ENCODE measurements at places on chromosomes 1 and 21.
A peak's percentile ranks its signal among the peaks of the same experiment; 100 is the strongest.

DNA sequence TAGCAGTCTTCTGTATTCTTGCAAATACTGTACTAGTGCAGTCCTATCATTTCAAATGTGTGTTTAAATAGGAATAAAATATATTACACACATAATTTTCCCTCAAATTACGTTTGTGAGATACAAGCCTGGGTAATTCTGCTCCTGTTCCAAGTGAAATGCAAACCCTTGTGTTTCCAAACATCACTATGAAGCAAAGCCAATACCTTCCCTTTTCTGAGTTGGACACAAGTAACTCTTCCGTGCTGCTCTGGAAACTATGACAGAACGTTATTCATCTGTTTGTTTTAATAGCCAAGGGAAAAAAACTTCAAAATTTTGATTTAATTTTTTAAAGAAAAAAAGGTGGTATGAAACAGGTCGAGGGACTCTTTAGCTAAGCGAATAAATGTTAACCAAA is 73.7 kb upstream of the UBE2U start:
- no peak for DNase-seq

- DNase-seq, result peak; percentile 73
Observed at GRCh38 chr1:8754993-8755392, 62.4 kb downstream of the RERE start.

DNA sequence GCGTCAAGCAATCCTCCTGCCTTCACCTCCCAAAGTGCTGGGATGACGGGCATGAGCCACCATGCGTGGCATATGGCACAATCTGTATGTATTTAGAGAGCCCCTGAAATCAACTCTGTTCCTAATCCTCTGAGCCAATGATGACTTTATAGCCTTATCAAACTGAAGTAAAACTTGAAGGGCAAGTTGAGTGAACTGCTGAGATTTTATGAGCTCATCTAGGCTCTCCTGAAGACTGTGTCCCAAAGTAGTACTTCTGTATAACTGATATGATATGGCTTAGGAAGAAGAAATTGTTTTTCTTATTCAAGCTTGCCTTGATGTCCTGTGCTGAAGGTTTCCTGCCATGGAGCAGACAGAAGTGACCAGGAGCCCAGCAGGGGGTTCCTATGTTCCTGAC is 23.7 kb upstream of the NKAIN1 start:
- no peak for DNase-seq

DNA sequence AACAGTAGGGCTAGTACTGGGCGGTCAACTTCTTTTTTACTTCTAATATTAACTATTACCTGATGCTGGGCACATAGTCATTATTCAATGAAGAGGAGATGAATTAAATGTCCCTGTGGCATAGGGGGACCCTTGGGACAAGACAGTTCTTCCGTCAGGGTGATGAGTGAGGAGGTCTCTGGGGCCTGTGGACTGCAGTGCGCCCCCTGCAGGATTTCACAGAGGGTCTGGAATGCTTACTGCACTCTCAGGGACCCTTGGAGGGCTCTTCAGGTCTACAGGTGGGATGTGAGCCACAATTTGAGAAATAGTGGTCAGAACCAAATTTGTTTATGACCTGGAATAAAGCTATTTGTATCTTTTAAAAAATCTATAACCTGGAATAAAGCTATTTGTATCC is 149.4 kb downstream of the FAM78B start:
- no peak for DNase-seq

GRCh38 chr1:7824701-7825100 is 28.2 kb downstream of the UTS2 start:
- DNase-seq, result no peak

GRCh38 chr1:170073893-170074249 is 624 bp downstream of the KIFAP3 start:
- DNase-seq, result peak; percentile 62

- DNase-seq, result no peak
Observed at GRCh38 chr1:160454371-160455152, 54.2 kb downstream of the VANGL2 start.

DNA sequence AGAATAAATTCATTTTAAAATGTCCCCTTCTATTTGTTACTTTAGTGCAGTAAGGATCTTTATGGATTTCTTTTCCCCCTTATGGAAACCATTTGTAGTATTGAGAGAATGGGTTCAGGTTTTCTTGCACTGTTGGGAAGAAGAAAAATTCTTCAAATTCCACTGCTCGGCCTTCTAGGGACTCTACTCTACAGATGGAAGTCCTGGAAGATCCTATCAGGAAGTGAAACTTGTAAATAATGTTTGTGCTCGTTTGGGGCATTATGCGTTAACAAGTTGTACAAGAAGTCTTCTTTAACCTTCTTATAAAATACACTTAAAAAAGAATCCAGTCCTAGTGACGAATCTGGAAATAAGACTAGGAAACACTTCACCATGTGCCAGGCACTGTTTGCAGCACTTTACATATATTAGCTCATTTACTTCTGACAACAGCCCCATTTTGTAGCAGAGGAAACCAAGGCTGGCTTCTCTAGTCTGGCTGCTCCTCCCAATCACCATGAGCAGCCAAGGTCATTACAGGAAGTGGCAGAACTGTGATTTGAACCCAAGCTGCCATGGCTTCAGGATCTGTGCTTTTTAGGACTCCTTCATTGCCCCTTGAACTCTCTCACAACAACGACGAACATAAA is 11.8 kb downstream of the LRRC8D start:
- no peak for DNase-seq

DNA sequence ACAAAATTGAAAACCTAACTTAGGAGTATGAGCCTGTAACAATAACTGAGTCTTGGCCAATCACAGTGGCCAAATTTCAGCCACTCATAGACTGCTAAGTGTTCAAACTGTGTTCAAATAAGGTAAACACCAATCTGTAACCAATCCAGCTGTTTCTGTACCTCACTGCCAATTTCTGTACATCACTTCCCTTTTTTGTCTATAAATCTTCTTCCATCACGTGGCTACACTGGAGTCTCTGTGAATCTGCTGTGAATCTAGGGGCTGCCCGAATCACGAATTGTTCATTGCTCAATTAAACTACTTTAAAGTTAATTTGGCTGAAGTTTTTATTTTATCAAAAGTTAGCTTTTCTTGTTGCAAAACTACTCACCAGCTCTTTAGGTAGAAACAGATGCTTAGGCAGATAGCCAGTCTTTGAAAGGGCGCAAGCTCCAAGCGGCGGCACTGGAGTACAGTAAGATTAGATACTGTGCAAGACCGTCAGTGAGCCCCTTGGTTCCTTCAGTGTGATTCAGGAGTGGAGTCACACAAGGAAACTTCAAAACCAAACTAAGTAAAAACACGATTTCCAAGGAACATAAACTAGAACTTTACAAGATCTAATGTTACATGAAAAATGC is 43.2 kb upstream of the ADGRL2 start:
- no peak for DNase-seq

- DNase-seq, result peak; percentile 79
Observed at GRCh38 chr1:145985502-145986439, 10.6 kb downstream of the TXNIP start.

GRCh38 chr1:172322219-172323061 is 98.0 kb upstream of the C1orf105 start:
- peak; percentile 73 for DNase-seq

DNA sequence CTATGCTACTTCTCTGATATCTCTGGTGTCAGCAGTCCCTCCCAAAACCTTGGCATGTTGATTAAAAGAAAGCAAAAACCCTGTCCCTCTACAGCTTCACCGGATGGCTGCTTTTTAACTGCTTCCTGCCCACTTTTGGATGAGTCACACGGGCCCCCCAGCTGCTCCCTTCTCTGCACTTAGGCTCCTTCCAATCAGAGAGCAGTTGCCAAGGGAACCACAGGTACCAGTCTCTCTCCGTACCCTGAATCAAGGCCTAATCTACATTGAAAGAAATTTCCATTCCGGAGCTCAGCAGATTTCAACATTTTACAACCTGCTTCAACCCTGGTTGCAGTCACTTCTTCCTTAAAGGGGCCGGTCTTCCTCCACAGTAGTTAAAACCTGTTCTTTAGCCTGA is 70.6 kb upstream of the GJB5 start:
- DNase-seq, result peak; percentile 71

GRCh38 chr1:172699695-172700227 is 40.9 kb downstream of the FASLG start:
- DNase-seq, result no peak

DNA sequence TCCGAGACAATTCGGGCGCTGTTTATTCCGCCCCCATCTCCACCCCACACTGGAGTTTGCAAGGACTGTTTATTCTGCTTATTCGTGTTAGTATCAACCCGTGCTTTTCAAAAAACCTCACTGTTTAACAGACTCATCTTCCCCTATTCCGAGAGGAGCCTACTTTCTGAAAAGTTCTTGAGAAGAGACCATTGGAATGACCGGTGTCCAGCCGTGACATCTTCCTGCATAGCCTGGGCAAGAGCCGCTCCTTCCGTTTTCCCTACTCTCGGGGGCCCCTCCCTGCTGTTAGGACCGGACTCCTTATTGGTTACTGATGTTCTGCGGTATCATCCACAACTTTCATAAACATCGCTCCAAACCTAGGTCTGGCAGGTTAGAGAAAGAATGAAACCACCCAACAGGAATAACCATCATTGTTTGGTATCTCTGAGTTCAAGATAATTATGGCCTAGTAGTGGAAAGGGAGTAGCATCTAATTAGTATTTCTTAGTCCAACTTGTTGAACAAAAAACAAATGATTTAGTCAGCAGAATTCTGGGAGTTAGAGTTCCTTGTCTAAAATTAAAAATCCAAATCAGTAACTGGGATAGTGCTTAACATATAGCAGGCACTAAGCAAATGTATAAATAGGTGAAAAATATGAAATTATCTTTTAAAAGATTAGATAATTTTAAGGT is 837 bp downstream of the STXBP3 start:
- peak; percentile 74 for DNase-seq

GRCh38 chr1:203744075-203744972 is 20.7 kb upstream of the LAX1 start:
- no peak for DNase-seq

GRCh38 chr1:65235867-65236805 is 73.2 kb upstream of the DNAJC6 start:
- DNase-seq, result peak; percentile 66

DNA sequence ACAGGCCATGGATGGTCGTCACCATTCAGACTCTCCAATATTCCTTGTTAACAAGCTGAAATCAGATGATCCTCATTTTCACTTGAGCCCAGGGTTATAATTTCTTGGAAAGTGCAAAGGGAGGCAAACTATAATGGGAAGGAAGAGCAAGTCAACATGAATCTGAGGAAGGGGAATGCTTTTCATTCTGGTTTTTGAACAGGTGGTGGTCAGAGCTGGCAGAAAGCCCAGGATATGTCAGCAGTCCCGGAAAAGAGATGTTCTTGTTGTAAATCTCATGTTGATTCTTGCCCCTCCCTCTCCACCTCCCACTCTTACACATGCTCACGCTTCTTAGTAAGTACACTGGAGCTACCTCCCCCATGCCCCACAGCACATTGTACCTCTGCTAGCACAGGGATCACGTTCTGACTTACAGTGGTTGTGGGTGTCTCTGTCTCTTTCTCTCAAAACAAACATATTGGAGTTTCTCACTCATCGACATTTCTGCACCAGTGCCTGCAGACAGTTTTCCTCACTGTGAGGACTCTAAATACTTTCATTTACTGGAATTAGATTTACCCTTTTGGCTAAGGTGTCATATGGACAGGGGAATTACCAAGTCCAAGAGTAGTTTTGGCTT is 77.6 kb downstream of the XCL2 start:
- DNase-seq, result peak; percentile 92

DNA sequence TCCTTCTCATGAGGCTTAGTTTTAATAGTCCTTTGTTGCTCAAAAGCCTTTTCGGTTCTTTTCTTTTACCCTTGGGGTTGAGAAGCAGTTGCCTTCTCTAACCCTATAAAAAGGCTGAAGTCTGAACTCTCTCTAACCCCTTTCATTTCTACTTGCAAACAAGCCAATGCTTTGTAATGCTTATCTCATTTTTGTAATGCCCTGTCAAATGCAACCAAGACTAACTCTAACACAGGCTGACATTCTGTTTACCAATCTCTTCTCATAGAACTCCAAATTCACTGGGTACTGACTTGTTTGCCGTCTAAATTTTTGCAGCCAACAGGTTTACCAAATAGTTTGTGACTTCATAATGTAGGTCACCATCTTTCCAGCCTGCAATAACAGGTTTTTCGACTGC is 233.9 kb upstream of the SNX7 start:
- DNase-seq, result no peak
